ENCODE measurements at places on chromosomes 12 and 14.
A peak's percentile ranks its signal among the peaks of the same experiment; 100 is the strongest.

GRCh38 chr12:22250762-22251161 lies 83.7 kb downstream of the ST8SIA1 start:
- DNase-seq: no peak

GRCh38 chr14:89454996-89455395 lies 38.0 kb upstream of the FOXN3 start:
- no peak for DNase-seq

DNA sequence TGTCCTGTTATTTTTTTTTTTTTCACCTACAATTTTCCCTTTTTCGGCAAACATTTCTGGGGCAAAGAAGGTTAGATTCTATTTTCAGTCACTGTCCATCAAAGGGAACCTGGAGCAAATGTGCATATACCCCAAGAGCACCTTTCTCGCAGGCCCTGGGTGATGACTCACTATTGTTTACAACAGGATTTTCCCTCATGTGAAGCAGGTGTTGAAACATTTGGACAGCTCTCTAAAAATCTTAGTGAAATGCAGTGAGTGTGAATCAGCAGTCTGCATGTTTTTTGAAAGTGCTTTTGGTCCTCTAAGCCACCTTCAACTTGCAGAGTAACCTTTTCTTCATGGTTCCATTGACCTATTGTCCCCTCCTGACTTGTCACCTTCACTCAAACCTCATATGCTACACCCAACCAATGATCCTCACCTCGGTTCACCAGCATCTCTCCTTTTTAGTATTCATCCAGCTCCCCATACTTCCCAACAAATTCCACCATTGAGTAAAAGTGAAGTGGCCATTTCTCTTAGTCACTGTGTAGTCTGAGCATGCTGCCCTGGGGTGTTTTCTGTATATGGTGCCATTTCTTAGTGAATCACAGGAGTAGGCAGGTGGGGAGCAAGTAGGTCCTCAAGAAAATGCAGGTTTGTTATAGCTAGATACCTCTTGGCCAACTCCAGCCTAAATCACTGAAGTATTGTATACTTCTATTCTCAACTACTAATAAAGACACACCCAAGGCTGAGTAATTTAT lies 260.2 kb downstream of the BMP4 start:
- DNase-seq: no peak

DNA sequence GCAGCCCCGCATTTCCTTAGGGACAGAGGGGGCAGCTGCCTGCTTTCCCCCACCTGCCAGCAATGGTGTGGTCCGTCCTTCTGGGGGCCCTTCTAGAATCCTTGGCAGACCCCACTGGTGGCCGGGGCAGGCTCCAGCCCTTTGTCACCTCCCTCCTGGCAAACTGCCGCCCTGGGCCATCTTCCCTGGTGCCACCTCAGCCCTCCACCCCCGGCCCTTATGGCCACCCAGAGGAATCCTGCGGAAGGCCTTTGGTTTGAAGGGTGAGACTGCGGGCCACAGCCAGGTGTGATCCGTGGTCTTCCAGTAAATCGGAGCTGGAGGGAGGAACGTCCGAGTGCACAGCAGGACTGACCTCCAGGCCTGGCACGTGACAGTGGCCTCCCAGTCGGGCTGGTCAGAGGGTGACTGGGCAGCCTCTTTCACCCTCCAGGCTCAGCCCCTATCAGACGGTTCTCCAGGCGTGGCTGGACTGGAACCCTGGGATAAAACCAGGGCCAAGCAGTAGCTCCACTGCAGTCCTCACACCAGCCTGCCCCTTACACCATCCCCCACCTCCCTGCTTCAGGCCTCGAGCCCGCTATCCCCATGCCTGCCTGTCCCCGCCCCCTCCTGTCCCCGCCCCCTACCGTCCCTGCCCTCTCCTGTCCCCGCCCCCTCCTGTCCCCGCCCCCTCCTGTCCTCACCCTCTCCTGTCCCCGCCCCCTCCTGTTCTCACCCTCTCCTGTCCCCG lies 12.4 kb downstream of the FBRSL1 start:
- no peak for DNase-seq

- DNase-seq: peak; percentile 93
Observed at GRCh38 chr12:570921-571794, 92.1 kb downstream of the NINJ2 start.

- no peak for DNase-seq
Observed at GRCh38 chr12:80195737-80196136, 96.4 kb downstream of the OTOGL start.

DNA sequence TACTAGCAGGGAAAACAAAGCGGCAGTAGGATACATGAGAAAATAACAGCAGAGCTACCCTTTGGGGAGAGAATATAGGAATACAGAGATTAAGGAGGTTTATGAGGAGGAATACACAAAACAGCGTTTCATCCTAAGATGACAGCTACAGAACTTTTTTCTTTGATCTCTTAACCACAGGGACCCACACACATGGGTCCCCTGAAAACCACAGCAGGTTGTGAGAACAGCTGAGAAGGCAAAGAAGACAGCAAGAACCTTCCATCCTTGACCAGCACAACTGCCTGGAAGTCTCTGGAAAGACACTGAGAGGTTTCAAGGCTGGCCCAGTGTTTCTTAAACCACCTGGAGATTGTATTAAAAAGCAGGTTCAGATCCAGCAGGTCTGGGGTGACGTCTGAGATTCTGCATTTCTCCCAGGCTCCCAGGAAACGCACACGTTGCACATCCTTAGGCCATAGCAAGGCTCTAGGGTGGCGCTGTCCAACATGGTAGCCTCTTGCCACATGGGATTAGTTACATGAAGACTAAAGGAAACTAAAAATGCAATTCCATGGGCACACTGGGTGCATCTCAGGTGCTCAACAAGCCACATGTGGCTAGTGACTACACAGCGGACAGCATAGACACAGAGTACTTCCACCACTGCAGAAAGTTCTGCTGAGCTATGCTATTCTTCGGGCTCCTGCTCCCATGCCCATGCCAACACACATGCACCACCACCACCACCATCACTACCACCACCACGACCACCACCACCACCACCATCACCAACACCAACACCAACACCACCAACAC lies 92.3 kb downstream of the FOXN3 start:
- DNase-seq: no peak

GRCh38 chr12:112801055-112801454 lies 9.5 kb downstream of the RPH3A start:
- DNase-seq: no peak

DNA sequence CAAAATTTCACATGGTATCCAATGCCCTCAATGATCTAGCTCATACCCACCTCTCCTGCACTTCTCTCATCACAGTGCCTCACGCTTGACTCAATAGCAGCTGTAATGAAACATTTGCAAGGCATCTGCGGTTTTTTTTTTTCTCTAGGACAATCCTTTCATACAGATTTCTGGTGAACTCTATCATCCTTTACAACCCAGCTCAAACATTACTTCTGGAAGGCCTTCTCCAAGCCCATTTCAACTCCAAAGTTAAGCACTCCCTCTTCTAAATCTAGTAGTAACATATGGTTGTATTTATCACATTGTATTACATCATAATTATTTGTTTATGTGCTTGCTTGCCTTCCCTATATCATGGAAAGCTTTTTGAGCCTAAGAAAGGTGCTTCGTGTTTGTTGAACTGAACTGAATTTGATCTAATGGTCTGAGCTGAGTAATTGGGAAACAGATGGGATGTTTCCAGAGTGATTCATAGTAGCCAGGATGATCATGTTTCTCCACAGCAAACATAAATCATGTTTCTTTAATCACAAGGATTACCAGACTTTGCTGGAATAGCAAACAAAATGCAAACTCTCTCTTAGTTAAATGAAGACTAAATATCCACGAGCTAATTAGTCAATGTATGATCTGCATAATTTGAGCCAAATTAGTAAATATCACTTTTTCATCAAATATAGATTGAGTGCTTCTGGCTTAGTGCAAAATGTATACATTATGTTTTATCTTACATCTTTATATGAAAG lies 14.3 kb downstream of the CFL2 start:
- peak; percentile 90 for DNase-seq

GRCh38 chr12:33795536-33795935 lies 226.8 kb upstream of the ALG10 start:
- no peak for DNase-seq

DNA sequence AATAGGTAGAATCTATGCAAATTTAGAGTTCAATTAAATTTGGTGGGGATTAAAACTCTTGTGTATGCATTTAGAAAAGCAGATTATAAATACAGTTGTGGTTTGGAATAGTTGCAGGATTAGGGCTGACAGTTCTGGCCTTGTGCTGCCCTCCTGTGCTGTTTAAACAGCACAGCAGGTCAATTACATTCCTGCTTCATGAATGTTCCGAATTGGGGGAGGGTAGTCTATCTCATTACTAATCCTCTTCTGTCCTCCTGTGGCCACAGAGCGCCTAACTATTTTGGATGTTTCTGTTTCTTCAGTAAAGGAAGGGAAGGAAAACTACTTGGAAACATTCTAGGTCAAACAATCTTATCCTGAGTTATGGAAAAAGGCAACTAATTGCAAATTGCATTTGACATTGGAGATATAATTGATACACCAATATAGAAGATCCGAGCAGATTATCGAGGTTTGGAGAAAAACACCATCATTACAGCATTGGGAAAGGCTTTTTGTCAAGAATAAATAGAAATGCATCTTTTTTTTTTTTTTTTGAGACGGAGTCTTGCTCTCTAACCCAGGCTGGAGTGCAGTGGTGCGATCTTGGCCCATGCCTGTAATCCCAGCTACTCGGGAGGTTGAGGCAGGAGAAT lies 8.7 kb upstream of the GPR19 start:
- DNase-seq: peak; percentile 95

- no peak for DNase-seq
Observed at GRCh38 chr12:23560611-23561010, 388.9 kb downstream of the SOX5 start.

DNA sequence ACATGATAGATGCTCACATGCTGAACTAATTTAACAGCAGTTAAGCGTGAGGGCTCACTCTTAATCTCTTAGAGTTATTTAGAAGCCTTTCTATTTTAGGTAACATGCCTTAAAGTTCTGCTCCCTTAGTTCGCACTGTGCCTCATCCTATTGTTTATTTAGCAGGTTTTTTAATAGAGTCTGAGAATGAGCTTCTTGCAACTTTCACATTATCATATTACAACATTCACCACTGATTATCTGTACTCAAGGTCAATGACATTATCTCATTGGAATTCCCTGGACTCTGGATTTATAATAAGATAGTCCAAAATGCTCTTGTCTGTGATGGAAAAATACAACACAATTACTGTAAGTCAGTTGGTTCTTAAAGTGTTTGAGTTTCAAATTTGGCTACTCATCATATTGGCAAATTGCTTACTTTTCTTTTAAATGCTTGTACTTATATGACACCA lies 183.6 kb upstream of the SLC38A2 start:
- peak; percentile 91 for DNase-seq

GRCh38 chr12:25052914-25053211 lies 104.0 kb upstream of the BCAT1 start:
- DNase-seq: no peak

GRCh38 chr14:88005050-88005481 lies at the start of gene GPR65:
Gene GPR65, plus strand, starts transcription at chr14:88005135. Its CDS starts 5,713 bp downstream, at chr14:88010848.
- no peak for DNase-seq

DNA sequence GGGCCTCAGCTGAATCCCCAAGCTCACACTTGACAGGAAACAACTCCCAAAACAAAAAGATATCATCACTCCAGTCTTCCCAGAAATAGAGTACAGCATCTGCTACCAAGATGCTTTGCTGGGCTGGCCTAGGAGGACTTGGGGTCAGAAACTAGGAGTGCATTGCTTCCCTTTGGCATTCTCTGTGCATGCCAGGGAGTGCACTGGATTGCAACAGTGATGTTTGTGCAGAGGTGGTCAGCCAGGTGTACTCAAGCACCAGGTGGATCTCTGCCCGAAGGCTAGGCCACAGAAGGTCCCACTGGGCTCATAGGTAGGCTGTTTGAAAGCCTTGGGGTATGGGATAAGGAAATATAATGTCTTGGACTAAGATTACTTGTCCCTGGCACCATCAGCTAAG lies 51.1 kb downstream of the RAB35 start:
- DNase-seq: no peak

GRCh38 chr12:45170456-45171042 lies 45.3 kb upstream of the ANO6 start:
- peak; percentile 66 for DNase-seq

GRCh38 chr14:91516663-91517388 lies 6.7 kb upstream of the PPP4R3A start:
- DNase-seq: no peak

DNA sequence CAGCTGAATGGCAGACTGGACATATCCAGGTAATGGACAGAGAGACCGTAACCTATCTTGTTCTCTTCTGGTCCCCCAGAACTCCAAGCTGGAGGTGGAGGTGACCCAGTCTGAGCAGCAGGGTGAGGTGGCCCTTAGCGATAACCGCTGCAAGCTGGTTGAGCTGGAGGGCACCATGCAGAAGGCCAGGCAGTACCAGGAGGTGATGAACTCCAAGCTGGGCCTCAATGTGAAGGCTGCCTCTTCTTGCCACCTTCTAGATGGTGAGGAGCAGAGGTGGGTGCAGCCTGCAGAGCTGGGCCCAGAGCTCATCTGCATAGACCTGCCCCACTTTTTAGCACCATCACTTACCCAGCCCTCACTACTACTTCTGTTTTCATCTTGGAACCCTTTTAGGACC lies 7.2 kb upstream of the KRT86 start:
- no peak for DNase-seq

GRCh38 chr12:50104417-50105366 lies 884 bp downstream of the GPD1 start:
- DNase-seq: no peak

DNA sequence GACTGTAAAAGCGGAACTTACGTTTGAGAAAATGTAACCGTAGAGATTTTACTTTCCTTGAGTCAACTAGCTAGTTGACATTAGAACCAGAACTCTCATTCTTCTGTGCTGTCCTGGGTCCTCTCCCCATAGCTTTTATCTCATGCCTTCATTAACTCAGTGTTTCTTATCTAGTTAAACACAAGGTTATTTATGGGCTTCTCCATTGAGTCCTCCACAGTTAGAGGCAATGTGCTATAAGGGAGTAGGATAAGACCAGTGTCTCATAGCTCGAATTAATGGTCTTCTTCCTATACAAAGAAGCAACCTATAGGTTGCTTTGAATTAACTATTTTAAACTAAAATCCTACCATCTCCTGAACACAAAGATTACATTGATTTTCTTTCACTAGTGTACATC lies 129.8 kb downstream of the ACSS3 start:
- DNase-seq: no peak

- no peak for DNase-seq
Observed at GRCh38 chr14:92633724-92634123, 114.7 kb downstream of the LGMN start.

DNA sequence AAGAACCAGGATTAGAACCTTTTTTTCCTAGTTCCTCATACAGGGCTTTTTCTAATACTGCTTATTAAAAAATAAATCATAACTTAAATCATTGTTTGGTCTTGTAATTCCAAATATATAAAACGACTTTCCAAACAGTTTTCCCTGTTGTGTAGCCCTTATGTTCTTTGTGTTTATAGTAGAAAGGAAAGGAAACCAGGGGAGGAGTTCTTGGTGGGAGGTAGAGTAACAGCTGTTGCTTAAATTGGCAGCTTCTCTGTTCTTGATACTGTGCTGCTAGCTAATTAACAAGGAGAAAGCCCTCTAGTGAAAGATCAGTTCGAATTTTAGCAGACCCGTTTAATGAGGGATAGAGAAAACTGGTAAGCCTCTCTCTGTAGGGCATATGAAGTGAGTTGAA lies 15.0 kb downstream of the SRP54 start:
- DNase-seq: no peak

DNA sequence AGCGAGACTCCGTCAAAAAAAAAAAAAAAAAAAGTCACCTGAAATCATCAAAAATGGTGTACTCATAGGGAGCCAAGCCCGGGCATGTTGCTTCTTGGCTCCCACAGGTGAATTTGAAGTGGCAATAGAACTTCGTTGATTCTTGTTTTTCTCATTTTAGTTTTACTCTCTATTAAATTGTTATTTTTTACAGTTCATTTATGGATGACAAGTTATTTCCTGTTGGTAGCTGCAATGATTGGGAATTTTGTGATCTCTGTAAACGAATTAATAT lies 1.3 kb downstream of the TM7SF3 start:
- DNase-seq: no peak

Data from RKO (cell line).